Naive thymus-derived CD8-positive, alpha-beta T cell (primary cell): ENCODE measurements at places on chromosomes 7 and 10.

- no peak for DNase-seq
- H3K36me3 ChIP-seq, result no peaks in the 10 kb centered on the region
- peak overlapping the region; percentile 33 for H3K4me3 ChIP-seq
- peaks cover 8% of the 10 kb centered on the region for H3K4me1 ChIP-seq
Measured at GRCh38 chr10:89861584-89862301, 160.4 kb downstream of the KIF20B start.

GRCh38 chr7:108222236-108222892 lies 92.2 kb upstream of the LAMB4 start:
- no peak for DNase-seq
- H3K36me3 ChIP-seq, result peaks cover 37% of the 10 kb centered on the region
- no peak overlapping the region for H3K27ac ChIP-seq
- peaks cover 3% of the 10 kb centered on the region for H3K4me1 ChIP-seq
- no peak overlapping the region for H3K4me3 ChIP-seq
- no peaks in the 10 kb centered on the region for H3K27me3 ChIP-seq

DNA sequence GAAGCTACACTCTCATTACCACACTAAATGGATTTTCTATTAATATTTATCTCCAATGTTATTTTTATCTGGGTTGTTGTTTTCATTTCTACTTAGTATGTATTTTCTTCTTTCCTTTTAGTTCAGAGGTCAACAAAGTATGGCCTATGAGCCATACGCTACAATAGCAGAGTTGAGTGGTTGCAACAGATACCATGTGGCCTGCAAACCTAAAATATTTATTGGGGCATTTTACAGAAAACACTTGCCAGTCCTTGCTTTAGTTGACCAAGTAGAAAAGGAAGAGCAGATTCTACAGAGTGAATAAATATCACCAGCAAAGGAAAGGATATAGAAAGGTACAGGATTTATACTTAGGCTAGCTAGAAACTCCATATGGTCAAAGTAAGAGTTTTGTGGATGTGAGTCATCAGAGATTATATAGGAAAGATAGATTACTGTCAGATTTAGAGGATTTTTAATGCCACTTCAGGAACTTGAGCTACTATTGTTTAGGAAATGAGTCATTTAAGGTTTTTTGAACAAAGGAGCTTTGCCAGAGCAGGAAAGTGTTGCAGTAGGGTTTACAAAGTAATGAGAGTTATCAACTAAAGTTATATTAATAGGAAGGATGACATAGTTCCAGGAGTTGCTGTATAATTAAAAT lies 323.3 kb upstream of the KAT6B start:
- no peak overlapping the region for H3K4me3 ChIP-seq
- H3K4me1 ChIP-seq, result peaks cover 4% of the 10 kb centered on the region
- H3K27ac ChIP-seq, result no peak overlapping the region
- DNase-seq, result no peak

DNA sequence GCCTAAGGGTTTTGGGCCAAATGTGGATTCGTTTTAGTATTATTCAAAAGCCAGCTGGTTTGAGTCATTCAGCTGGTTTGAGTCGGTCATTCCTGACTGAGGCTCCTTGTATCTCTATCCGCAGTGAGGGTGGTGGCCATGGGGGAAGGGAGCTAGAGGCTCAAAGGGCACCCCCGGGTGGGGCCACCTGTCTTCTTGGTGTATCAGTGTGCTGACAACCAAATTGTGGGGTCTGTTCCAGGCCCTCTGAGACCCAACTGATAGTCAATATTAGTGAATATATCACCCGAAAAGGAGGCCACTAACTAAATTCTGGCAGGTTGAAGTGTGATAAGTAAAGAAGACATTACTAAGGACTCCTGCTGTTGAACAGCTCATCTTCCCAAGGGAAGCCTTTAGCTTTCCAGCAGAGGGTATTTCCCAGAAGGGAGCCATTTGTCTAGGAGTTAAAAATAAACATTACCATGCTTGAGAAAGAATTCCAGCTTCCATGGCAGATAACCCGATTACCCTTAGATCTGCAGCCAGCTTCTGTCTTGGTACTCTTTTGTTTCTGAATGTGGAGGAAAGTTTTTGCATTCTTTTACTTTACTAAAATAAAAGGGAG lies 29.9 kb upstream of the DDX50 start:
- H3K27me3 ChIP-seq, result no peaks in the 10 kb centered on the region
- H3K36me3 ChIP-seq, result peaks cover 4% of the 10 kb centered on the region
- H3K4me1 ChIP-seq, result peaks cover 10% of the 10 kb centered on the region
- DNase-seq, result no peak
